ENCODE measurements at places on chromosomes 12 and 14.

- no peak for DNase-seq
These were observed 16.3 kb downstream of the ZBTB39 start for GRCh38 chr12:56989861-56990610.

DNA sequence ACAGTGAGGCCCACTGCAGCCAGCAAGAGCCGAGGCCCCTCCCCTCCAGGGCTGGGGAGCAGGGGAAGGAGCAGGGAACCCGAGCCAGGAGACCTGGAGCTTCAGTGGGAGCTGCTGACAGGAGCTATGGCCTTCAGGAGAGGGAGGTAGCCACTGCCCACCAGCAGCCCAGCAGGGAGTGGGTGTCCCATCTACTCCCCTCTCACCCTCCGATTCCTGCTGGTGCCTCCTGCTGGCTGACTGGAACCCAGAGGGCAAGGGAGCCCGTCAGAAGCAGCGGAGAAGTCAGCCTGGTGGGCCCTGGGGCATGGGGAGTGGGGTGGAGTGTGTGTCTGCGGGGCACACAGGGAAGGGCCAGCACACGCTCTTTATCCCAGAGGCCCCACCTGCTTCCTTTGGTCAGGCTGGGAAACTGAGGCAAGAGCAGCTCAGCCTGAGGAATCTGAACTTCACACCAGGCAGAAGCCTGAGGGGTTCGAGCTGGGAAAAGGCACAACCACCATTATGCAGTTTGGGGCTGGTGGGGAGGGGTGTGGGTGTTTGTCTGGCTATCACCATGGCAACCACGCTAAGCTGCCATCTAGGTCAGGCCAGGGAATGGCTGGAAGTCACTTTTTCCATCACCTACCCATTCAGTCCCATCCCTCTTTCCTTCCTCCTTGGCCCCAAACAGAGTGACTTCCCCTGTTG lies 36.8 kb upstream of the PLEKHG6 start:
- no peak for DNase-seq

- DNase-seq: no peak
These were observed 13.9 kb upstream of the KRT8 start for GRCh38 chr12:52918784-52919183.

- no peak for DNase-seq
These were observed 80.0 kb downstream of the BTG1 start for GRCh38 chr12:92065639-92066038.

GRCh38 chr14:85301506-85301905 lies 228.4 kb upstream of the FLRT2 start:
- no peak for DNase-seq

DNA sequence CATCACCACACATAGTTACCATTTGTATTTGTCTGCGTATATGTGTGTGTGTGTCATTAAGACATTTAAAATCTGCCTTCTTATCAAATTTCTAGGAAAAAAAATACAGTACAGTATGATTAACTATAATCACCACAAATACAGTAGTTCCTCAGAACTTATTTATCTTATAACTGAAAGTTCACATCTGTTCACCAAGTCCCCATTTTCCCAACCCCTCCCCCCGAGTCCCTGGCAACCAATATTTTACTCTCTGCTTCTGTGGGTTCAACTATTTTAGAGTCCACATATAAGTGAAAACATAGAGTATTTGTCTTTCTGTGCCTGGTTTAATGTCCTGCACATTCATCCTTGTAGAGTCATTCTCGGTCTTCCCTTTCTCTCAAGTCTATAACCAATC lies 12.3 kb downstream of the CAPS2 start:
- no peak for DNase-seq

- no peak for DNase-seq
These were observed 66.2 kb upstream of the TMX1 start for GRCh38 chr14:51173863-51174262.

- no peak for DNase-seq
These were observed 134.2 kb downstream of the HMGA2 start for GRCh38 chr12:65958456-65958855.

GRCh38 chr12:109331301-109331952 lies 16.3 kb upstream of the MYO1H start:
- DNase-seq: no peak

GRCh38 chr14:36264107-36264506 lies 56.3 kb downstream of the MBIP start:
- DNase-seq: no peak

GRCh38 chr12:29655861-29656260 lies 127.9 kb downstream of the TMTC1 start:
- no peak for DNase-seq

GRCh38 chr12:122908915-122909314 lies 13.0 kb upstream of the VPS37B start:
- DNase-seq: no peak

DNA sequence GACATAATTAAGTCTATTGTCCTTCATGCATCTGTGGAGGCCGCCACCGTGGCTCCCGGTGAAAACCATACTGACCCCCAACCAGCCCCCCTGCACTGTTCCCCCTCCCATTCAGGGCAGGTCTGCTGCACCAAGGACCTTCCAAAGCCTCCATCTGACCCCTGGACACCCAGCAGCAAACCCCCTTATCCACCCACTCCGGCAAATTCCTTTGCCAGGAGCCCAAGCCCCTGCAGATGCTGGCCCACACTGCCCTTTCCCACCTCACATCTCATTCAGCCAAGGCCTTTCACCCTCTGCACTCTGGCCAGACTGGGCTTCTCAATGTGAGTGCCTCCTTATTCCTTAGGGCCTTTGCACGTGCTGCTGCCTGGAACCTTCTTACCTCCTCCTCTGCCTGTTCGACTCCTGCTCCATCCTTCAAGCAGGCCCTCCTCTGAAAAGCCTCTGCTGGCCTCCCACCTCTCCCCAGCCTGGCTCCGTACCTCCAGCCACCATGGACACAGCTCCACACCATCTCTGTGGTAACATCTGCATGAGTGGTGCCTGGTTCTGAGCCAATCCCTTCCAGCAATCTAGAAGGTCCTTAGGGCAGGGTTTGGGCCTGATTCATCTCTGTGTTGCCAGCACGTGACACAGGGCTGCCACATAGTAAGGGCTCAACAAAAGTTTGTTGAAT lies 230.7 kb downstream of the BCL11B start:
- DNase-seq: no peak

Data from iPS DF 6.9 (cell line).